AG08396 (cell line): ENCODE measurements at places on chromosomes 1 and 21.

DNA sequence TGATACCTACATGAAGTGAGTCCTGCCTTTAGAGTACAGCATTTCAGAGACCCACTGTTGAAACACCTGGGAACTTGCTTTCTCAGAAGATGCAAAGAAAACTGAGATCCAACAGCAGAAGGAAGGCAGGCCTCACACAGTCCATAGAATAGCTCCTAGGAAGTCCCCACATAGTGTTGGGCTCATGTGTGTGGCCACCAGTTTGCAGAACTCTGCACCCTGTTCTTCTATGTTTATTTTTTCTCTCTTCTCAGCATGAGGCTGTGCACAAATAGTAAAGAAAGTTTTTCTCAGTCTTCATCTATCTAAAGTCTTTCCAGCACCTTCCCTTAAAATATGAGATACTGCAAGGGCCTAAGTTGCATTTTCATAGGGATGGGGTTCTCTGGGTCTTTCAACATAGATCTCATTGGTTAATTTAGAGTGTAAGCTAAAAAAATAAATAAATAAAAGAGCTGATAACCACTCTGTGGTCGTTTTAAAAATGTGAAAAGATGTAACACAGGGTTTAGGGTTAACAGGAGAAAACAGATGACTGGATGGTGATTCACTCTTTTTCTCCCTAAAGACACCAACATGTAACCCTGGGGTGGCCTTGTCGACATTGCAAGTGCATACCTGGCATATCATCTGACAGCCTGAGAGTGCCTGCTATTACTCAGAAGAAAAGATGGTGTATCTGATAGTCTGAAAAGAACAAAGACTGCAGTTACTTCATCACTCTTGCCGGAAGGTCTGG, 94.6 kb downstream of the ZC3H11B start:
- no peak for DNase-seq

DNA sequence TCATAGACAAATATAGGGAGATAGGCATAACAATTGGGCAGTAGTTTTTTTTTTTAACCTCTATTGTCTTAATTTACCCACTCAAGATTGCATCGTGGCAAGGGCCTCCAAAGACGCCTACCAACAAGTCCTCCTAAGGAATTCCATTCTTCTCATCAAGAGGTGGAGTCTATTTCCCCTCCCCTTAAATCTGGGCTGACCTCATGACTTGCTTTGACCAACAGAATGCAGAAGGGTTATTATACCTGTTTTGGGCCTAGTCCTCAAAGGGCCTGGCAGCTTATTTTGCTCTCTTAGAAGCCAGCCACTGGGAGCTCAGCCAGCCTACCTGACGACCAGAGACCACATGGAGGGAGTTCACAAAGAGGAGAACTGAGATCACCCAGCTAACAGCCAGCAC, 92.3 kb downstream of the COQ8A start:
- no peak for DNase-seq

DNA sequence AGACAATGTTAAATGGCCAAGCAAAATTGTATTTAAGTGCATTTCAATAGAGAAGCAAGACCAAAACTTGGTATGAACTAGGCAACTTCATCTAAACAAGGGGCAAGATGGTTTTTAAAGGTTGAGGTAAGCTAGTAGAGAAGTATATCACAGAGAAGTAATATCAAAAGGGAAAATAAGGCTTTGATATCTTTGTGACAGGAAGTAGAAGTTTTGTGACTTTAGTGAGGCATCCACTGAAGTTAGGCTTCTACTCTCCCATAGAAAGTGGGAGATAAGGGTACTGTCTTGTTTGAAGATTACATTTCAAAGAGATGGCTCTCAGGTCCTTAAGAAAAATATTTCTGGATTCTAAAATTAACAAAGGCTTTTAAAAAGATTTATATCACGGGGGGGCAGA, 8.9 kb downstream of the OR10T2 start:
- no peak for DNase-seq

DNA sequence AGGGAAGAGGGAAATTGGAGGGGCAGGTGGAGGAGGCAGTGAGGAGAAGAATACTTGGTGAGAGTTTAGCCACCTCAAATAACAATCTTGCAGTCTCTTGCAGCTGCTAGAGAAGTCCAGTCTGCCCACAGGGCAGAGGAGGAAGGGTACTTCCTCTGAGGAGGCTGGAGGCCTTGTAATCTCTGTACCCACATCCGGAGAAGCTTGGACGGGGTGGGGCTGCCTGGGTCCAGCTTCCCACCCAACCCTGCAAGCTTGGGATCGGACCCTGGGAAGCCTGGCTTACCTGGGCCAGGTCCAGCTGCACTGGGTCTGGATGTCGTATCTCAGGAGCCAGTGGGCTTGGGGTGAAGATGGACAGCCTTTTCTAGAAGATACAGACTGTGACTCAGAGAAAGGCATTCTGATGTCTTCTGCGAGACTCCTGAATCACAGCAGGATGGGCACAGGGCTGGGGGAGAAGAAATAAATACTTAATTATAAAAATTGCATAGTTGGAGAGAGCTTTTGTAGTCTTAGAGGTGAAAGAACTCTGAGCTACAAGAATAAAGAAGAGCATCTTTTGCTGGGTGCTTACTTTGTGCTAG, 111.8 kb upstream of the JUN start:
- no peak for DNase-seq

DNA sequence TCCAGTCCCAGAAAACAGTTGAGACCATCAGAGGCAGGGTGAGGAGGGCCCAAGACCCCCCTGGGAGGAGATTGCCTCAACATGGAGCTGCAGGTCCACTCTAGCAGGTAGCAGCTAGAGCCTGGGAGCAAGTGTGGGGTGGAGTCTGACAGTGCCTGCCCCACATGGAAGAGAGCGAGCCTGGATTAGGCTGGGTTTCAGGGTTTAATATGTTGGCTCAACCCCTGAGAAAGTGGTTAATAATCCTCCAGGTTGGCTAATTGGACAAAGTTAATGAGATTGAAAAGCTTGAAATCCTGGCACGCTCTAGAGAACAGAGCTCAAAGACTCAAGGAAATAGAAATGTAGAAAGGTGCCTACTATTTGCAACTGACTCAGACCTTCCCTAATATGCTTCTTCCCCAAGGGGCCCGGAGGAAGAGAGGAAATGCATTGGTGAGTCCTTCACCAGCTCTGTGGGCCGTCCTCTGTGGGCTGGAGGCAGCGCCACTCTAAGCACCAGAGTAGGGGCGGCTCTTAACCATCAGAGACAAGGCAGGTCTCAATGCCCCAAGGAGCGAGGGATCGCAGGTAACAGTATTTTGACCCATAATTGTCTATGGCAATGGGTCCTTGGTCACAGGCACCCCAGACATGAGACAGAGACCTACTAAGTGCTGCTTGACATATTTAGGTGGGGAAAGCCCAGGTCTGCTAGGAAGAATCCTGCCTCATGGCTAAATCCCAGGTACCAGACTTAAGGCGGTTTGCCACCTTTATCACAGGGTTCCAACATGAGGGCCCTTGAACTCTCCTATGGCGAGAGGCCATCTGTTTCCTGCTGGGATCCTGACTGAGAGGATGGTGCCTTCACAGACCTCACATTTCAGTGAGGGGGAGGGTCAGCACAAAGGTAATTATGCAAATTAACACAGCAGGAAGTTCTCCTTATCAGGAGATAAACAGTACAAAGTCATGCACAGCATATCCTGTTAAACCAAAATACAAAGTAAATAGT, 33.8 kb downstream of the RSPH1 start:
- no peak for DNase-seq

GRCh38 chr1:226322986-226323385, 14.0 kb upstream of the LIN9 start:
- no peak for DNase-seq

DNA sequence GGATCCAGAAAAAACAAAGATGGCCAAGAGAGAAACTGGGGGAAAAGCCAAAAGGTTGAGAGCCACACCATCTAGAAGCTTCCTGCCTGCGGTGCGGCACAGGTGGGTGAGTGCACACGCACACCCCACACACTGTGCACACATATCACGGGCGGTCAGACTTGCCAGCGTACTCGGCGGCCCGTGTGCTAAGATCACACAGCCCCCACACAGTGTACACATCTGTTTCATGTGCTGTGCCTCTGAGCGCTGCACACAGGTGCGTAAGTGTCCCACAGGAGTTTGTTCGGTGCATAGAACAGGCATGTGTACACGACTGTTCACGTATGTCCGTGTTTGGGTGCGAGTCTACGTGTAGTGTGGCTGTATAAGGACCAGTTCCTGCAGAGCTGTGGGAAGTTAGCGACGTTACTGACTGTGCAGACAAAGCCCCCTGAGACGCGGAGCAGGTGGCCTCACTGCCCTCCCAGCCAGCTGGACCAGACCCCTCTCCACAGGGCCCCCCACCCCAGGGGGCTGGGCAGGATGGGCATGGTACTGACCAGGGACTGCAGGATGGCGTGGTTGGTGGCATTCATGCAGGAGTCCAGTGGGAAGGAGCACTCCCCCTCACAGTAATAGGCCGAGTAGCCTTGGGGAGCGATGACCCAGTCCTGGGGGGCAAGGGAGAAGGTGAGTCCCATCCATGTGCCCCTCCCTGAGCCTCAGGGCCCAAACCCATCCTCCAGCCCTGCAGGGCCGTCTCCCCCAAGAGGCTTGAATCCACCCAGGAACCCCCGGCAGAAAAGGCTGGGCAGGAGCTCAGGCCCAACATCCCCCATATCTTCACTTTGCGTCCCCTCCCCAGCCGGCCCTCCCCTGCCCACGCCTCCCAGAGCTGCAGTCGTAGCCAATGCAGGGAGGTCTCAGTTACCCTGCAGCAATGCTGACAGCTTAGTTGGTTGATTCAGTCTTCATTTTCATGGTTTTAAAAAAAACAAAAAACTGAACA, 8.3 kb downstream of the OXCT2 start:
- no peak for DNase-seq

DNA sequence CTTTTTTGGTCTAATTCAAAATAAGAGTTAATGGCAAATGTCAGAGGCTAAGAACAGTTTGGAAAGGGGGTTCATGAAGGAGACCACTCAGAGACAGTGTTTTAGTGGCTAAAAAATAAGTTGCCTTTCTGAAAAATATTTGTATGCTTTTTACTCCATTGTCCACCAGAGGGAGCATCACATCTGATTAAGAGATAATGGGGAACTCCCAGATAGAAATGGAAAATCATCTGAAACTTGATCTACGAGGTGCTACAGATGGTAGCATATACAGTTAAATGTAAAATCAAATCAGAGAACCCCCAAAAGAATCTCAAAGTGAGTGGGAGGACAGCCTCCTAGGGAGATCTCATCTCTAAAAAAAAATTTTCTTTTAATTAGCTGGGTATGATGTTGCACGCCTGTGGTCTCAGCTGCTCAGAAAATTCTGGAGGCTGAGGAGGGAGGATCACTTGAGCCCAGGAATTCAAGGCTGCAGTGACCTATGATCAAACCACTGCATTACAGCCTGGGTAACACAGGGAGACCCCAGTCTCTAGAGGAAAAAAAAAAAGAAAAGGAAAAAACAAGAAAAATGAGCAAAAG, 9.7 kb downstream of the SMYD3 start:
- DNase-seq, result peak; percentile 37
